MCF 10A (cell line): ENCODE measurements at places on chromosomes 6 and 20.

GRCh38 chr20:35009665-35010328 is 54.1 kb downstream of the MYH7B start:
- H3K4me3 ChIP-seq, result no peak overlapping the region
- H3K4me1 ChIP-seq, result no peaks in the 10 kb centered on the region
- H3K36me3 ChIP-seq, result peaks cover 92% of the 10 kb centered on the region
- H3K27ac ChIP-seq, result no peak overlapping the region

- peak overlapping the region; percentile 19 for H3K4me3 ChIP-seq
- no peaks in the 10 kb centered on the region for H3K27me3 ChIP-seq
- no peaks in the 10 kb centered on the region for H3K36me3 ChIP-seq
- peaks cover 32% of the 10 kb centered on the region for H3K4me1 ChIP-seq
- H3K27ac ChIP-seq, result peak overlapping the region; percentile 95
- DNase-seq, result peak; percentile 82
Measured at GRCh38 chr6:12348530-12349511, 58.7 kb downstream of the EDN1 start.

GRCh38 chr20:48648482-48649051 is 179.2 kb downstream of the PREX1 start:
- H3K4me1 ChIP-seq, result no peaks in the 10 kb centered on the region
- H3K4me3 ChIP-seq, result no peak overlapping the region
- no peak overlapping the region for H3K27ac ChIP-seq
- peaks cover 55% of the 10 kb centered on the region for H3K27me3 ChIP-seq

GRCh38 chr6:42846505-42846904 is 32.9 kb upstream of the RPL7L1 start:
- no peak overlapping the region for H3K27ac ChIP-seq
- no peak overlapping the region for H3K4me3 ChIP-seq
- H3K36me3 ChIP-seq, result peaks cover 26% of the 10 kb centered on the region
- DNase-seq, result no peak
- H3K4me1 ChIP-seq, result no peaks in the 10 kb centered on the region

GRCh38 chr20:64048402-64049044 is 916 bp downstream of the SOX18 start:
- H3K4me1 ChIP-seq, result peaks cover 17% of the 10 kb centered on the region
- DNase-seq, result no peak
- peak overlapping the region; percentile 10 for H3K4me3 ChIP-seq

- H3K27ac ChIP-seq, result peak overlapping the region; percentile 60
- H3K4me1 ChIP-seq, result peaks cover 48% of the 10 kb centered on the region
- DNase-seq, result peak; percentile 83
- H3K4me3 ChIP-seq, result peak overlapping the region; percentile 75
- H3K36me3 ChIP-seq, result peaks cover 14% of the 10 kb centered on the region
Measured at GRCh38 chr6:12289365-12289919, 719 bp upstream of the EDN1 start.
